Placental epithelial cell (primary cell): ENCODE measurements at places on chromosomes 1 and 21. TPM values are rescaled to one million over a fixed set of nuclear protein-coding genes. Genes with fewer than 3 reads are reported as not detected.

The TMEM269 gene
- 0.22 TPM in 1 of 2 replicates, not detected in the other for total RNA-seq

The CCDC181 gene
- total RNA-seq, result not detected in 2 replicates

The CDC7 gene
- 5.9 and 6.9 TPM in 2 replicates for total RNA-seq

The NOL9 gene
- 21.6 and 31.7 TPM in 2 replicates for total RNA-seq

The PCNX2 gene
- 27.5 and 30.8 TPM in 2 replicates for total RNA-seq
